SHP77 treated with DMSO at 0.1 percent for 48 hours (cell line): ENCODE measurements at places on chromosomes 1 and 21.

- DNase-seq = no peak
Measured at GRCh38 chr1:221783437-221783836, 41.5 kb upstream of the DUSP10 start.

DNA sequence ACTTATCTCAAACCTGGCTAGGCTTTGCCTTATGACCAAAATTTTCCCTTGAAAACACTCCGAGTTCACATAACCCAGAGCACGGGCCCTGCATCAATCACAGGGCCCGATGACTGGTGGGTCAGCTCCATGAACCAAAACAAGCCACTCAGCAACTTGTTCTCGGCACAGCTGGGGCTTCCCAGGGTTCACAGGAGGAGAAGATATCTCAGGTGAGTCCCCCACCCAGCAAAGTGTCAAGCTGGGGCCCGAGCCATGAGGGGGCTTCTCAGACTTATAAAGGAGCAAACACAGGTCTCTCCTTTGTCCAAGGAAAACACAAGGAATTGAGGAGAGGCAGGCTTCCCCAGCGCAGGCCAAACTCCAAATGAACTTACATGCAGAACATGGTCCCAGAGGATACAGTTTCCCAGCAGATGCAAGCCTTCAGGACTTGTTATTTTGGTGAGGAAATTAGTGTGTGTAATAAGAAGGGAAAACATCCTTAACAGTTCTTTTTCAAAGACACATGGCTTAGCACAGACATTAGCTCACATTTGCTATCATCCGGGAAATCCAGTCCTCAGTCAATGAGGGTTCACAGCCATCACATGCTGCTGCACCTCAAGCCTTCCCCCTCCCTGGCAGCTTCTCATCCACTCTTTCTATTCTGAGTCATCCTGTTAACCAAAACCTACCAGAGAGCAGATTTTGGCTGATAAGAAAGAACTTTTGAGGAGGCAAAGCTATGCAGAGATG is 98.1 kb upstream of the NFIA start:
- no peak for DNase-seq

- no peak for DNase-seq
Measured at GRCh38 chr1:53321366-53321765, 6.5 kb downstream of the LRP8 start.

DNA sequence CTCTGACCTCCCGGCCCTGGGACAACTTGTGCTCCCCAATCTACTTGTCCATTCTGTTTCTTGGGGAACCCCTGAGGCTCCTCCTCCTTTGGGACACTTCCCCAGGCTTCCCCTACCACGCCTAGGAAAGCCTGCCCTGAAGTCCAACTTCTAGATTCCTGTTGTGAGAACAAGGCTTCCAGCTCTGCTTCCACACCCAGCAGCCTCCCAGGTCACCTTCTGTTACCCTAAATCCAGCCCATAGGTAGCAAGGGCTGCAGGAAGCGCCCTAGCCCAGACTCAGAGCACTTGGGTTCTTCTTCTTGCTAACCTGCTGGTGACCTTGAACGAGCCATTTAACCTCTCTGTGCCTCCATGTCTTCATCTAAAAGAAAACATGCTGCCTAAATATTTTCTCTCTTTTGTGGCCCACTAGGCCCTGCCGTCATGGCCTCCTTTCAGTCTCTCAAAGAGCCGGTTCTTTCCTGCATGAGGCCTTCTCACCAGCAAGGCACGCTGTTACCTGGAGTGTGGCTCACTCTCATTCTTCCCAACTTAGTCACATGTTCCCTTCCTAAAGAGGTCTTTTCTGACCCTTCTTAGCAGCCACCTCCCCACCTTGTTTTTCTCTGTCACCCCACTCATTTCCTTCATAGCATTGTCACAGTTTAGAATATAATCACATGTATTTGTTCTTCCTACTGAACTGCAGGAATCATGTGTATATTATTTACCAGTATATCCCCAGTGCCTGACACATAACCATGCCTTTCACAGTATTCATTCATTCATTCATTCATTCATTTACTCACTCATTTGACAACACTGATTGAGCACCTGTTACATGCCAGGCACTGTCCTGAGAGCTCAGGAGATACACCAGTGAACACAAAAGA is 1.4 kb downstream of the CAPN2 start:
- DNase-seq = no peak

GRCh38 chr21:26935977-26936376 is 30.9 kb downstream of the ADAMTS5 start:
- DNase-seq = no peak

DNA sequence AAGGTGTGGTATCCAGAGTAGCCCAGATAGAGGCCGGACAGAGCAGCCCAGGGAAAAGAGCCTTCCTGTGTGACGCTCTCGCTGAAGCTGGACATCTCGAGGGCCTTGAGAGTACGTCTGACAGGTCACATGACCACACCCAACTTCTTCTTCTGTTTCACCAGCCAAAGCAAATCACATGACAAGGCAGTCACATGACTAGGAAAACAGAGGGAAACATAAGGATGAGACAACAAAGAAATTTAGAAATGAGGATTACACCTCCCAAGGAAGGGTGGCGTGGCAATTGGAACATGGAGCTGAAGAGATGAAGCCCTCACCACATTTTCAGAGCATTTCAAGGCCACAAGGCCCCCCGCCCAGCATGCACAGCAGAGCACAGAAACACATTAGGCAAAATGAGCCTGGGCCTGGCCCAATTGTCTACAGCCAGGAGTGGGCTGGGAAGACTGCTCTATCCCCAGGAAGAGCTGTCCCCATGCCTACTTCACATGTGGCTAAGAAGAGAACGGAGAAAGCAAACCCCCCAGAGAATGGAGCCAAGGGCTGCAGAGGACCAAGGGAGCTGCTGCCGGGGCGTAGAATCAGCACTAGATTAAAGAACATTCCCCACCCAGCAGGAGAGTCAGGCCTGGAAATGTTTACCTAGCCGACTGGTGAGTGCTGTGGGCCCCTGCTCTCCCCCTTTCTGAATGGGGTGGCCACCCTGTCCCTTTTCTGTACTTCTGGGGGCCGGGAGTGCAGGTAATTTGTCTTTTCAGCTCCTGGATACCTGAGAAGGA is 305.1 kb downstream of the NPHP4 start:
- DNase-seq = no peak

DNA sequence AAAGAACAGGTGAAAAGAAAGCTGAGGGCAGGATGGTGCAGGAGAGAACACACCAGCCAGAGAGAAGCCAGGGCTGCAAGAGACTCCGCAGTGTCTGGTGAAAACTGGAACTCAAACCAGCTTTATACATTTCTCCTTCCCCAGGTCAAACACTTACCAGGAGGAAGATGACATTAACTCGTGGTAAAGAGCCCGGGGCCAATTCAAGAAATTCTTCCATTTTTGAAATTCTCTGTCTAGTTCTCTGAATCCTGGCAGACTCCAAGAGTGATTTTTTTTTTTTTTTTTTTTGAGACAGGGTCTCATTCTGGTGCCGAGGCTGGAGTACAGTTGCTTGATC is 25.8 kb upstream of the SIPA1L2 start:
- no peak for DNase-seq

DNA sequence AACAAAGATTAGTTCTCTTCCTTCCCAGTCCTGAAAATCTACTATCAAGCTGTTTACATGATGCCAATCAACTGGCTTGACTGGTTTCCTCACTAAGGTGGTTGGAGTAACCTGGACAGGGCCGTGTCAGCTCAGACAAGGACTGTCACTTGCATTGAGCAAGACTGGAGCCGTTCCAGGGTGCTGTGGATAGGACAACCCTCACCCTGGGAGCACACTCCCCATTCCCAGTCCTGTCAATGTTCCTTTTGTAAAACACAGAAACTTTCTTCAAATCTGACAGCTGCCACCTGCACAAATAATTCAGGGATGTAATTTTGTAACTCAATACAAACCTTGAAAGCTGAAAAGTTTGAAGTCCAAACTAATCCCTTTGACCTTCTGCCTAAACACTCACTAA is 31.4 kb downstream of the PLPP3 start:
- no peak for DNase-seq

GRCh38 chr1:59477286-59477685 is 180.4 kb downstream of the FGGY start:
- no peak for DNase-seq

- no peak for DNase-seq
Measured at GRCh38 chr1:220552672-220553260, 24.8 kb downstream of the MARK1 start.

- DNase-seq = no peak
Measured at GRCh38 chr21:16912075-16912474, 600.8 kb upstream of the CXADR start.

GRCh38 chr1:52919051-52919722 is 2.4 kb downstream of the ECHDC2 start:
- no peak for DNase-seq

DNA sequence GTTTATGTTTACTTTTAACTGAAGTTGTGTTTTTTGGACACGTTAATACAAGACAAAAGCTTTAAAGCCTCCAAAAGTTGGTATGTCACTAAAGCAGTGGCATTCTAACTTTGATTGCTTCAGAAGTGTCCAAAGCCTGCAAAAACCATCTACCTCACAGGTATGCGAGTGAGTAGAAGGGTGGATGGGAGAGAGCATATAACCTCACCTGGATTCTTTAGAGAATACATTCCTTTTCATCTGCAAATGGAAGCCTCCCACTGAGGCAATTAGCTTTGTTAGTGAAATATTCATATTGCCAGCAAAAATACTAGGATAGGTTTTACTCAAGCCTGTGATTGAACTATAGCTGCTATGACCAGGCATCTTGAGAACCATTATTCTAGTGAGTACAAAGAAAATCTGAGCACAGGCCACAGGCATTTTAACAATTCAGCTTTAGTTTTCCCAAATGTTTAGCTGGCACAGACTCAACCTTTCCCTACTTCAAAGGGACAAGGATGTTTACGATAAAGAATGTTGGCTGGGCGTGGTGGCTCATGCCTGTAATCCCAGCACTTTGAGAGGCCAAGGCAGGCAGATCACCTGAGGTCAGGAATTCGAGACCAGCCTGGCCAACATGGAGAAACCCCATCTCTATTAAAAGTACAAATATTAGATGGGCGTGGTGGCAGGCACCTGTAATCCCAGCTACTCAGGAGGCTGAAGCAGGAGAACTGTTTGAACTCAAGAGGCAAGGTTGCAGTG is 39.7 kb downstream of the MAP3K21 start:
- no peak for DNase-seq

GRCh38 chr1:17214876-17215544 is 10.1 kb downstream of the PADI1 start:
- no peak for DNase-seq

- DNase-seq = no peak
Measured at GRCh38 chr1:155890251-155890650, 20.9 kb downstream of the RIT1 start.

- DNase-seq = no peak
Measured at GRCh38 chr1:229033480-229033879, 237.4 kb upstream of the RAB4A start.
